ENCODE measurements at places on chromosomes 3 and 15.

DNA sequence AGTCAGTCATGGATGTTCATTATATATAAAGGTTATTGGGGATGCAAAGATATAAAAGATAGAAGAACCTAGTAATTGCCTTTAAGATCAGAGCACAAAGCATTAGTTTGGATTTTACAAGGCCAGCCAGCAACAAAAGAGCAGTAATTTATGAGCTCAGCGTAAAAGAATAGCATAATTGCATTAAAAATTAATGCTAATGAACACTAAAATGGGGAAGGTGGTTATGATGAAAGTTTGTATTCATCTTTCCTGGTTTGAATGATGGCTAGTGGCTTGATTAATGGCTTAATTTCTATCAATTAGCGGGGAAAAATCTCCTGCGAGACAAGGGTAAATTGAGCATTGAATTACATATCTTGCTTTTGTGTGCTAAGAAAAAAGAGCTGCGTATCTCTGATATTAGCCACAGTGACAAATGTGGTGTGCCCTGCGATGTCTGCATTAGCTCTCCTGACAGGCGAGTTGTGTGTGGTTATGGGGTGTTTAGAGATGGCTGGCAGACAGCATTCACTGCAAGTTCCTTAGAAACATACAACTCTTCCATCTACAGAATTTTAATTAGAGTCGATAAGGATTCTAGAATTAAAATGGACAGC lies 42.8 kb upstream of the MLF1 start:
- DNase-seq = no peak

- no peak for DNase-seq
Measured at GRCh38 chr3:49498239-49498638, 28.2 kb downstream of the DAG1 start.

- peak; percentile 30 for DNase-seq
Measured at GRCh38 chr15:62269504-62269903, 104.4 kb upstream of the C2CD4B start.

- no peak for DNase-seq
Measured at GRCh38 chr3:52065264-52065756, 8.9 kb upstream of the DUSP7 start.

GRCh38 chr3:190430906-190431305 lies 18.8 kb downstream of the TMEM207 start:
- DNase-seq = no peak

- DNase-seq = peak; percentile 96
Measured at GRCh38 chr3:95705786-95706418, 1108.5 kb upstream of the EPHA6 start.

- no peak for DNase-seq
Measured at GRCh38 chr15:67902579-67903009, 62.7 kb upstream of the RNU6-1 start.

- peak; percentile 58 for DNase-seq
Measured at GRCh38 chr3:71099997-71100719, 483.4 kb downstream of the FOXP1 start.

- no peak for DNase-seq
Measured at GRCh38 chr15:25790000-25790660, 73.0 kb downstream of the ATP10A start.

- no peak for DNase-seq
Measured at GRCh38 chr3:139957844-139958243, 22.9 kb downstream of the CLSTN2 start.

DNA sequence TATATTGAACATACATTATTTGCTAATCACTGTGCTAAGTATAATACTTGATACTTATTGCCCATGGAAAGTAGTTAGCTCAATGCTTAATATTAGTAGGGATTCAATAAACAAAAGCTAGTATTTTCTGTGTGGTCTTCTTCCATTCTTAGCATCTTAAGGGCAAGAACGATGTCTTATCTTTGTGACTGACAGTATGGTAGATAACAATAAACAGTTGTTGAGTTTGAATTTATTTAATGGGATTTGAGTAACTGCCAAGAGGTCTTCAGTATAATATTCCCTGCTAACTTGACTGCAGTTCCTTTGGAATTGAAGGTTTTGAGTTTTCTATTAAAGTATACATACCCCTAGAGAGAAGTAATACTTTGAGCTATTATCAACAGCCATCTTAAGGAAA lies 70.1 kb downstream of the ZNF609 start:
- no peak for DNase-seq

- DNase-seq = no peak
Measured at GRCh38 chr3:171157980-171158379, 131.5 kb upstream of the SLC2A2 start.

- no peak for DNase-seq
Measured at GRCh38 chr15:68305420-68305871, 27.9 kb downstream of the FEM1B start.

- DNase-seq = no peak
Measured at GRCh38 chr3:69510481-69511030, 124.7 kb upstream of the FRMD4B start.

DNA sequence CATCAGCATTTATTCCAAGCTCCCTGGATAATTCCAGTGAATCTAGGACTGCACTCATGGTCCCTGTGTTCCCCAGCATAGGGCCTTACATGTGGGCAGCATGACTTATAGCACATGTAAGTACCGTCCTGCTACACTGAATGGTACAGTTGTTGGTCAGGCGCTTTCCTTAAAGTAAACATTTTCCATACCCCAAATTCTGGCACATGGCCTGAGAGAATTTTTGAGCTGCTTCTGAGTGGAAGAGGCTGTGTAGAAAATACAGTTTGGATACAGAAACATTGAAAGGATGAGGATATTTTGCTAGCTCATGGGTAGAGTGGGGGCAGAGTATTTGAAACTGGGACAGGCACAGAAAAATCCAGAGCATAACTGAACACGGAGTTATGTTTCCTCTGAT lies 27.6 kb downstream of the CORO2B start:
- DNase-seq = no peak

DNA sequence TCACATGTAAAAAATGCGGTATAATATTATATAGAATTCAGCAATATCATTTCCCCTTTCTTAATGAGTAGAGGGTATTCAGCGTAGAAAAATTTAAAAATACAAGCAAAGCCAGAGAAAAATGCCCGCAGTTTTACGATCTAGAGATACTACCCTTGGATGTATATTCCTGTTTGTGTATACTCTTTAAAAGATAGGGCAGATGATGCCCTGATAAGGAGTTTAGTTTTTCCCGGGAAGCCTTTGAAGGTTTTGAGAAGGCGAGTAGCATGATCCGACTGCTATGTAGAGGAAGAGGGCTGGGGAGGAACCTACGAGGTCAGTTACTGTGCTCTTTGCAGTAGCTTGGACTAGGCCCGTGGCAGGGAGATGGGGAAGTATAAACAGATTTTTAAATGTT lies 1.2 kb downstream of the YEATS2 start:
- peak; percentile 49 for DNase-seq

DNA sequence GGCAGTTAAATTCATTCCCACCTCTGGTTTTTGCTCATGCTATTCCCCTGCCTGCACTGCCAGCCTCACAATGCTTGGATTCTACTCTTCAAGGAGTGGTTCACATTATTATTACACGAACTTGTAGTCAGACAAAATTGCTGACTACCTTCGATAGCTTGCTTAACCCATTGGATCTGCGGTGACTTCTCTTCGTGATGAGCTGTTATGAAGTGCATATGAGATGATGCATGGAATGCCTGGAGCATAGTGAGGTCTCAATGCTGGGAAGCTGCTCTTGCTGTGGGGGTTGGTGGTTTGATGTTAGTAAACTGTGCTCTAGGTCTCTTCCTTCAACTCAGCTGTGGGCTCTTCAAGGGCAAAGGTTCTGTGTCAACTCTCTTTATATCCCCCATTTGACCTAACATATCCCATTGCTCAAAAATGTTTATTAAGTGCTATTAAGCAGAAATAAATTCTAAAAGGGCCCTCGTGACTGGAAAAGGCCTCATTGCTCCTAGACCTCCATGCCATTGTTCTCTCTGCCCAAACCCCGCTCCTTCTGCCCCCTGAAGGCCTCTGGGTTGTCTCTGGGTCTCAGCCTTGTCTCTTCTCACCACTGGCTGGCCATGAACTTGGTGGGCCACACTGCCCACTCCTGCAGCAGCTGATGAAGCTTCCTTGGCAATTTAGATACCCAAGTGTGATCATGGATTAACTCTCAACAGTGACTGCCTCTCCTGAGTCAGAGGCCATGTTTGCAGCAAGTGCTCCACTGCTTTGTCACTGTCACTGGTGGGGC lies 4.5 kb upstream of the SLCO2A1 start:
- DNase-seq = no peak

GRCh38 chr3:117722856-117723255 lies 1013.3 kb downstream of the TUSC7 start:
- peak; percentile 32 for DNase-seq

GRCh38 chr15:25345943-25346342 lies 92.9 kb downstream of the UBE3A start:
- peak; percentile 4 for DNase-seq

- no peak for DNase-seq
Measured at GRCh38 chr3:116916836-116917235, 207.3 kb downstream of the TUSC7 start.

DNA sequence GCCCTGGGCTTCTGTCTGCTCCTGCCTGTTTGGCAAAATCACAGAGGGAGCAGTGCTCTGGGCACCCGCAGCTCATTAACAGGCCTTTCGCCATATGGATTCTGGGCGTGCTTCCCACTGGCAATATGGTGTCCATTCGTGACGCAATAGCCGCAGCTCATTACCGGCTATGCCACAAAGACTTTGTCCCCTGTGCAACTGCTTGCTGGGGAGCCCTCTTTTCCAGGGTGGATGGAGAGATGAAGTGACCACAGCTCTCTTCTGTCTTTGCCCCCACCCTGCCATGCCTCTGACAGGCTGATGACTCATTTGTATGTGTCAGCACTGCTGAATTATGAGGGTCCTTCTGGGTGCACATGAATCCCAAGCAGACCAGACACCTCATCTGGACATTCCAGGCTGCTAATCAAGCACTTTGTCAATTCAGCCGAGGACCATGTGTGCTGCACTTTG lies 214.3 kb upstream of the FEZF2 start:
- no peak for DNase-seq

DNA sequence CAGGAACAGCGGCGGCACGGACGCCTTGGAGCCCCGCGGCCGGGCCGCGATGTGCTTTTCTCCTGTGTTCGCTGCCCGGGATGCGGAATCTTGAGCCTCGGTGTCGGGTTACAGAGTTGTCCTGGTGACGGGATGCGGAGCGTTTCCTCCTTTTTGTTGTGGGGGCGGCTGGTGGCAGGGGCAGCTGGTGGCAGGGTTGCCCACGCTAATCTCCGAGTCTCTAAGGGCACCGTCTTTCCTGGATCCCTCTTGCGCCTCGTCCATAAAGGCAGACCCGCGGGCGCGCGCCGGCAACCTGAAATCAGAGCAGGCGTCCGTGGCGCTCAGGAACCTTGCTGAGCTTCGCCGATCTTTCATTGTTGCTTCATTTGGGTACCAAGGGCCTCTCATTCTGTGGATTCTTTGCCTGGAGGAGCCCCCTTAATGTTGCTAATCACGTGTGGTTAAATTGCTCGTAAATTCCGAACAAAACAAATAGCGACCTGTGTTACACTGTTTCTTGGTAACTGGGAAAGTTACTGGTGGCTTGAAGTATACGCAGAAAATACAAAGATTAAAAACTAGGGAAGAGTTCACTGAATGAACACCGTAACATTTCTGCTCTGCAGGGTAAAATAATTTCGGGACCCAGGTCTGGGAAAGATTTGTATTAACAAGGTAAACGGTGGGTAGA lies 844 bp upstream of the PFN2 start:
- no peak for DNase-seq

GRCh38 chr3:175851541-175851940 lies 992.4 kb downstream of the NAALADL2 start:
- DNase-seq = no peak

- DNase-seq = no peak
Measured at GRCh38 chr15:26882112-26882511, 15.2 kb downstream of the GABRA5 start.

GRCh38 chr15:88918738-88919137 lies 5.6 kb upstream of the MFGE8 start:
- DNase-seq = peak; percentile 66

- no peak for DNase-seq
Measured at GRCh38 chr15:98968576-98968975, 39.0 kb downstream of the PGPEP1L start.

DNA sequence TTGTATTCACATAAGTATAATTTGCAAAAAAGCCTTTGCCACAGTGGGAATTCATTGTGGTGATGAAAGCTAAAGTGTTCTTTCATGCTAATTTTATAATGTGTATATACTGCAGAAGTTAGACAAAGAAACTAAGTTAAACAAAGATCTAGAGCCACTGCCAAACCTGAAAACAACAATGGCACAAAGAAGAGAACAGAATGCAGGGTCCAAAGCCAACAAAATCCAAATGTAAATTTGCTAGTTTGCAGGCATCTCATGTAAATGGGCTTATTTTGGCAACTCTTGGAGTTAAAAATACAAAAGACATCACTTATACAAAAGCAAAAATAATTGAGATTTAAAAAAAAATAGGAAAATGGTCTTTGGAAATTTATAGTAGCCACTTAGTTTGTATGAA lies 123.0 kb downstream of the TCF12 start:
- DNase-seq = no peak

DNA sequence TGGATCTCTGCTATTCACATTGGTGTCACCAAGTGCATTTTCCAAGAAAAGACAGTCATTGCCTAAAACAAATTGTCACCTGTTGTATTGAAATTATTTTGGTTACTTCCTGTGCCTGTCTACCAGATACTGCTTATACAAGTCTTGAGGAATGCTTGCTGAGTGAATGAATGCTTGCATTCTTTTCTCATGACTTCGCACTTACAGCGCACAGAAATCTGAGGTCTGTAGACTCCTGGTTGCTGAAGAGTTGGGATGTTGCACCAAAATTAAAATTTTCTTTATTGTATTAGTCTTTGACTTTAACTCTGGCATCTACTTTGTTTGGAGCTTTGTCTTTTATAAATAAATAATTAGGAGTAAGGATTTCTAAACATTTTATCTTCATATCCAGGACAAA lies 28.4 kb downstream of the SH3GL3 start:
- no peak for DNase-seq

DNA sequence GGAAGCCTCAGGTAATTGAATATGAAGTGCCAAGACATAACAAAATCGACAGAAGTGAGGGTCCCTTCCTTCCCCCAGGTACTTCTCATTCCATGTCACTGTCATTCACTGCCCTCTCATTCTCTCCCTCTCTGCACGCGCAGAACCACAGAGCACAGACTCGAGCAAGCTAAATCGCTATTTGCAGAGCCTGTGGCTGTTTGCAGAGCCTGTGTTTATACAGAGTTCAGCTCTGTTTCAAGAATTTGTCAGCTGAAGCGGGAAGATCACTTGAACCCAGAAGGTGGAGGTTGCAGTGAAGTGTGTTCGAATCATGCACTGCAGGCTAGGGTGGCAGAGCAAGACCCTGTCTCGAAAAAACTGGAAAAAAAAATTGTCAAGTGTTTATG lies 2.5 kb downstream of the VILL start:
- no peak for DNase-seq

DNA sequence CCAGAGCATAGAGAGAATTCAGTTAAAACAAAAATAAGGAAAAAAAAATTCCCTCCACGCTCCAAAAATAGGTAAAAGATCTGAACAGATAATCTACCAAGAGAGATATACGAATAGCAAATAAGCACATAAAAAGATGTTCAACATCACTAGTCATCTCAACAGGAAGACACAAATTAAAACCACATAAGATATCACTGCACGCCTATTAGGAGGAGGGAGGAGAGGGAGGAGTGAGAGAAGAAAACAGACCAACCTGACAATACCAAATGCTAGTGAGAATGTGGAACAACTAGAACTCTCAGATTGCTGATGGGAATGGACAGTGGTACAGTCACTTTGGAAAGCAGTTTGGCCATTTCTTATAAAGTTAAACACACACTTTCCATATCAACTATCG lies 212.5 kb downstream of the FMN1 start:
- DNase-seq = no peak

Data from OCI-M1 (cell line).